CD4-positive, alpha-beta memory T cell (primary cell): ENCODE measurements at places on chromosomes 16 and 17. TPM values are rescaled to one million over a fixed set of nuclear protein-coding genes. Genes with fewer than 3 reads are reported as not detected.

DNA sequence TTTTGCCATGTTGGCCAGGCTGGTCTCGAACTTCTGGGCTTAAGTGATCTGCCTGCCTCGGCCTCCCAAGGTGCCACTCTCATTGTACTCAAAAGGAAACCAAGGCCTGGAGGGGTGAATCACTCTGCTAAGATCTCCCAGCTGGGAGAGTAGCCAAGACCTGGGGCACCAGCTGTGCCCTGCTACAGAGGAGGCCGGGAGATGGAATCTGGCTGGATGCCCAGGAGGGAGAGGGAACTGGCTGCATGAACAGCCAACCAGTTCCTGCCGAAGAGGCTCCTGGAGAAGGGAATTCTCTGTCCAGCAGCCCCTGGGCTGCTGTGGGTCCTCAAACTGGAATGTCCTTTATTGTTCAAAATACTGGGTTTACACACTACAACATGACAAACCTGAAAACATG lies 238.7 kb upstream of the CIBAR2 start:
- H3K27me3 ChIP-seq, result no peaks in the 10 kb centered on the region
- DNase-seq, result no peak
- no peaks in the 10 kb centered on the region for H3K36me3 ChIP-seq
- H3K4me1 ChIP-seq, result no peaks in the 10 kb centered on the region

- no peaks in the 10 kb centered on the region for H3K27me3 ChIP-seq
- peaks cover 42% of the 10 kb centered on the region for H3K36me3 ChIP-seq
- H3K27ac ChIP-seq, result no peak overlapping the region
- H3K4me1 ChIP-seq, result peaks cover 53% of the 10 kb centered on the region
- H3K4me3 ChIP-seq, result no peak overlapping the region
Measured at GRCh38 chr17:42131981-42132432, 9.4 kb downstream of the HSPB9 start.

GRCh38 chr16:51180719-51181502 lies 29.8 kb upstream of the SALL1 start:
- no peak overlapping the region for H3K4me3 ChIP-seq
- H3K27ac ChIP-seq, result no peak overlapping the region
- H3K27me3 ChIP-seq, result no peaks in the 10 kb centered on the region
- no peak for DNase-seq
- no peaks in the 10 kb centered on the region for H3K4me1 ChIP-seq
- no peaks in the 10 kb centered on the region for H3K36me3 ChIP-seq

GRCh38 chr17:45790296-45790922 lies 6.3 kb downstream of the CRHR1 start:
- H3K27ac ChIP-seq, result no peak overlapping the region
- H3K4me3 ChIP-seq, result no peak overlapping the region

DNA sequence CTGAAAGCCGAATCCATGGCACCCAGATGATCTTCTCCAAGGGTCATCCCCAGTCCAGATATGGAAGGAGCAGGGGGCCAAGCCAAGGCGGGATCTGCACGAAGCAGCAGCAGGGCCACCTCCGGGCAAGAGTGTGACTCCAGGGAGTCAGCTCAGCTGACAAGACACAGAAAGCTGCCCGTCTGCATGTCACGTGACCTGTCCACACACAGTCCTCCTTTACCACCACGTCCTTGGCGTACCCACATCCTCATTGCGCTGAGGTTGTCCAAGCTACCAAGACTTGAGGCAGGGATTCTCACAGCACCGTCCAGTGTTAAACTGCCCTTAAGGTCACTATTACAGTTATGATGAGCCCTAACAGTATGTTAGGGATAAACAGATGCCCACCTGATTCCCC lies 11.3 kb upstream of the CYTH1 start:
- peaks cover 50% of the 10 kb centered on the region for H3K36me3 ChIP-seq
- no peak overlapping the region for H3K4me3 ChIP-seq
- peak; percentile 35 for DNase-seq
- H3K4me1 ChIP-seq, result peaks cover 43% of the 10 kb centered on the region
- no peak overlapping the region for H3K27ac ChIP-seq
- no peaks in the 10 kb centered on the region for H3K27me3 ChIP-seq

- peaks cover 39% of the 10 kb centered on the region for H3K4me1 ChIP-seq
- H3K36me3 ChIP-seq, result peaks cover 28% of the 10 kb centered on the region
- no peaks in the 10 kb centered on the region for H3K27me3 ChIP-seq
- no peak overlapping the region for H3K4me3 ChIP-seq
Measured at GRCh38 chr16:4514606-4515005, 24.0 kb downstream of the CDIP1 start.

DNA sequence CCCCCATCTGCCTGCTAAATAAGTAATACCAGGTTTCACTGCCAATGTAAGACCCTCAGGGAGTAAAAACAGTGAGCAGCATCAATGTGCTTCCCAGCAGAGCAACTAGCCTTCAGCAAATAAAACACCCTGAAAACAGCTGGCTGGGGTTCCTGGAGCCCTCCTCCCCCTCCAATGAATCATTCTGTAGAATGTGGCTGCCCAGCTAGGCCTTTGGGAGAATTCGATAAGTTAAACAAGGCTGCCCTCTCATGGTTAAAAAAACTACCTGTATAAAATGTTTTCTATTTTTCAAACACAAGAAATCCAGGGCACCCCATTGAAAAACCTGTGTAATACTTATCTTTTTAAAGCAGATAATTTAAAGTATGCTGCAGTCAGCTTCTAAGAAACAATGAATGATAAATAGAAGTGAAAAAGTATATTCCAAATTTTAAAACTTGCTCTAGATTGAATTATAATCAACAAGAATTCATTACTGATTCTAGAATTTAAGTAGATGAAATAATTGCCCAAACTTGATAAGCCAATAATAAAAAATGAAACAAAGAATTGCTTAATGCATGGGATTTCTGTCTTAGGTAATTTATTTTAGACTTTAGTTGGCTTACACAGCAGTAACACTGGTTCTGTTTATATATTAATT lies 9.4 kb upstream of the TOM1L1 start:
- no peaks in the 10 kb centered on the region for H3K36me3 ChIP-seq
- H3K4me1 ChIP-seq, result no peaks in the 10 kb centered on the region
- no peaks in the 10 kb centered on the region for H3K27me3 ChIP-seq
- H3K4me3 ChIP-seq, result no peak overlapping the region
- DNase-seq, result no peak

- DNase-seq, result no peak
- H3K27me3 ChIP-seq, result no peaks in the 10 kb centered on the region
- H3K4me1 ChIP-seq, result no peaks in the 10 kb centered on the region
- H3K36me3 ChIP-seq, result no peaks in the 10 kb centered on the region
Measured at GRCh38 chr17:1164935-1165556, 14.7 kb downstream of the ABR start.

GRCh38 chr17:74543406-74543805 lies 2.5 kb downstream of the CD300C start:
- no peaks in the 10 kb centered on the region for H3K27me3 ChIP-seq
- H3K4me1 ChIP-seq, result no peaks in the 10 kb centered on the region
- H3K36me3 ChIP-seq, result no peaks in the 10 kb centered on the region

GRCh38 chr16:81711657-81712319 lies 67.3 kb upstream of the PLCG2 start:
- H3K27me3 ChIP-seq, result no peaks in the 10 kb centered on the region
- no peak for DNase-seq
- H3K4me1 ChIP-seq, result peaks cover 24% of the 10 kb centered on the region
- H3K27ac ChIP-seq, result no peak overlapping the region

GRCh38 chr16:81588326-81589081 lies 143.9 kb downstream of the CMIP start:
- no peaks in the 10 kb centered on the region for H3K36me3 ChIP-seq
- H3K27me3 ChIP-seq, result no peaks in the 10 kb centered on the region
- DNase-seq, result no peak
- H3K27ac ChIP-seq, result no peak overlapping the region

GRCh38 chr17:73165616-73166404 lies 1.0 kb downstream of the SSTR2 start:
- no peaks in the 10 kb centered on the region for H3K36me3 ChIP-seq
- H3K4me3 ChIP-seq, result no peak overlapping the region
- DNase-seq, result no peak
- H3K4me1 ChIP-seq, result peaks cover 25% of the 10 kb centered on the region

DNA sequence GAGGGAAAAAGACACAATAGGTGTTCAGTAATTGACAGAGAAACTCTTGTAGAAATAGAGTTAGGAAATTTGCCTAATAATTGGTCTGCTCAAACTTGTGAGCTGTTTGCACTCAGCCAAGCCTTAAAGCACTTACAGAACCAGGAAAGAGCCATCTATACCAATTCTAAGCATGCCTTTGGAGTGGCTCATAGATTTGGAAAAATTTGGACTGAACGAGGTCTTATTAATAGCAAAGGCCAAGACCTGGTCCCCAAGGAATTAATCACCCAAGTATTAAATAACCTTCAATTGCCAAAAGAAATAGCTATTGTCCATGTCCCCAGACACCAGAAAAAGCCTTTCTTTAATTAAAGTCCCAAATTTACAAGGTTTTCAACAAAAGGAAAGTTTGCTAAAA lies 90.3 kb downstream of the EMP2 start:
- no peaks in the 10 kb centered on the region for H3K4me1 ChIP-seq
- H3K36me3 ChIP-seq, result no peaks in the 10 kb centered on the region
- H3K27me3 ChIP-seq, result no peaks in the 10 kb centered on the region
- no peak overlapping the region for H3K4me3 ChIP-seq

The NHERF2 gene
- polyA plus RNA-seq, result 0.40 TPM

The CD7 gene
- polyA plus RNA-seq, result 53.1 TPM

The MRPL28 gene
- 59.2 TPM for polyA plus RNA-seq

The NGFR gene
- not detected for polyA plus RNA-seq
